ENCODE measurements at places on chromosomes 5 and 9.

DNA sequence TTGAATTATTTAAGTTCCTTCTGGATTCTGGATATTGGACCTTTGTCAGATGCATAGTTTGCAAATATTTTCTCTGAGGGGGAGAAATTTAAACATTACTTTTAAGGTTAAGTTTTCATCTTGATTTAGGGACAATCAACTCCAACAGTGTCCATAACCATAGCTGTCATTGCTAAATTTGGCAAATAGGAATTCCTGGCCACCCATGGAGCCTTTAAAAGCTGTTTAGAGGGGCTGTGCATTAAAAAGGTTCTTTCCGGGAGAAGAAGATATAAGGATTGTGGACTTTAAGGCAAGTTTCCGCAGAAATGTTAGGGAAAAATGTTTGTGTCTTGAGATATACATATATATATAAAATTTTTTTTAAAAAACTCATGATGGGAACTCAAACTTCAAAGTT, 339.7 kb downstream of the ADAMTS6 start:
- no peak for DNase-seq

- DNase-seq = no peak
Measured at GRCh38 chr9:110935829-110936228, 102.4 kb downstream of the LPAR1 start.

DNA sequence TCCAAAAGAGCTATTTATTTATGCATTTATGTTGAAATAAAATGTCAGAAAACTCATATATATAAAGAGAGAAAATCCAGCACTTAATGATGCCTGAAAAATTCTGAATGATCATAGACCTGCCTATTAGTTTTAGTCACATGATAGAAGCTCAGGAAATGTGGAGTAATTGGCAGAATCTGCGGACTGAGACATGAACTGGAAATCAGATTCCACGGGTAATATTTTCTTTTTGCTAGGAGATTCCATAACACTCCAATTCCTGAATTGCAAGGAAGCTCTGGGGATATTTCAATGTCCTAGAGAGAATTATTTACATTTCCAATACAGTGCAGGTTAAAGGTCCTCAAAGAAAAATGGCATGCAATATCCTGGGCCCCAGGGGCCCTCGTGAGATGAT, 778.8 kb downstream of the SEMA5A start:
- DNase-seq = no peak

GRCh38 chr9:11821306-11821975, 871.7 kb upstream of the TYRP1 start:
- DNase-seq = no peak

- DNase-seq = no peak
Measured at GRCh38 chr5:141784529-141784928, 93.7 kb downstream of the PCDH1 start.

DNA sequence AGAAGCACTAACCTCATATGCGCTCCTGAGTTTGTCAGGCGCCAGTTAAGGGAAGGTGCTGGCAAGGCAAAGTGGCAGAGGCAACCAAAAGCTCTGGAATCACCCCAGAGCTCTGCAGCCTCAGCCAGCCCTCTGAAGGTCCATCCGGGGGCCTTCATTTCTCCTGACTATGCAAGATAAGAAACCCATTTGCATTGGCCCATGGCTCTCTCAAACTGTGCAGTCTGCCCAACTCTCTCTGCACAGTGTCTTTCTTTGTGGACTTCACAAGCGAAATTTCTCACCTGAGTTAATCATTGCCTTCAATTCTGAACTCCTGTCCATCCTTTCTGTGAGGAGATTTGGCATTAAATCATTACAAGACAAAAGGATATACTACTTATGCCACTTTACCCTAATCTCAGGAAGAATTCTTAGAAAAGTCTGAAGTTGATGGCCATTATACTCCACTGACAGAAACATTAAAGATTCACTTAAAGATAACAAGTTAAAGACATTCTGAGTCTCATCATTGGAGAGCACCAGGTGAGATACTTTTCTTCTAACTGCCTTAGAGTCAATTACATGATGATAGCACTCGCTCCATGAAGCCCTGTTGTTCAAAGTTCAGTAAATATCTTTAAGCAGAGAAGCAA, 235.6 kb downstream of the SPOCK1 start:
- no peak for DNase-seq

GRCh38 chr9:69078581-69078980, 43.0 kb downstream of the FXN start:
- no peak for DNase-seq

DNA sequence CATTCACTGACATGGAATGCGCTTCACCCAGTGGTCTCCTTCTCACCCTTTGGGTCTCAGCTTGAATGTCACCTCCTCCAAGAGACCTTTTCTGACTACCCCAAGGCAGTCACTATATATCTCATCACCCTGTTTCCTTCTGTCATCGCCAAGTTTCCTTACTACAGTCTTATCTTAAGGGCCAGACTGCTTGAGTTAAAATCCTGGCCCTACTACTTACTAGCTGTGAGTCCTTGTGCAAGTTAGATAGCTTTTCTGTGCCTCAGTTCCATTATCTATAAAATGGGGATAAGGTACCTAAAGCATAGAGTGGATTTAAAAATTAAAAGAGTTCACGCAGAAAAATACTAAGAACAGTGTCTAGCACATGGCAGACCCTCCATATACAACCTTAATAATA, 132.4 kb downstream of the GABBR2 start:
- no peak for DNase-seq

GRCh38 chr9:87647114-87647513, 78.8 kb upstream of the CTSL start:
- DNase-seq = no peak

- DNase-seq = no peak
Measured at GRCh38 chr5:151497391-151498002, 50.1 kb downstream of the SLC36A1 start.

DNA sequence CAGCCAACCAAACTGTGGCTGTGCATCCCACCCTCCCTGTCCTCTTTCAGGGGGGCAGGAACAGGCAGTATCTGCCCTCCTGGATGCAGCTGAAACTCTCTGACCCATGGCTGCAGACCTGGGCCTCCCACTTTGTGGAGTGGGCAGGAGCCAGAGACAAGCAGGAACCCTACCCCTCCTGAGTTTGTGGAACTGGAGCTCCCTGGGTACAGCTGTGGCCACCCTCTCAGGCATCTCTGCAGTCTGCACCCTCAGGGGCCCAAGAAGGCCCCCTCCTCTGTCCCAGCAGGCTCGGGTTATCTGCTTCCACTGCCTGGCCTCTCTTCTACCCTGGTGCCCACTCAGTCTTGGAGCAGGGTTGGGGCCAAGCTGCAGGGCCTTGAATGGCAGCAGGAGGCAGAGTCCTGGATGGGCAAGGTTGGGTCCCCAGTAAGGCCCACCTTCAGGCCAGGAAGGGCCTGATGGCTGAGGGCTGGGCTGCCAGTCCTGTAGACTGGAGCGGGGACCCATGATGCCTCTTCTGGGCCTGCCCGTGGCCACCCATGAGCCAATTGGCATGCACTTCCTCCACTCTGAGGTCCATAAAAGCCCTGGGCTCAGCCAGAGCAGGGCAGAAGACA, 619.9 kb downstream of the KIF4B start:
- no peak for DNase-seq
